Fibroblast of upper back skin (primary cell): ENCODE measurements at places on chromosomes 12 and 14.

DNA sequence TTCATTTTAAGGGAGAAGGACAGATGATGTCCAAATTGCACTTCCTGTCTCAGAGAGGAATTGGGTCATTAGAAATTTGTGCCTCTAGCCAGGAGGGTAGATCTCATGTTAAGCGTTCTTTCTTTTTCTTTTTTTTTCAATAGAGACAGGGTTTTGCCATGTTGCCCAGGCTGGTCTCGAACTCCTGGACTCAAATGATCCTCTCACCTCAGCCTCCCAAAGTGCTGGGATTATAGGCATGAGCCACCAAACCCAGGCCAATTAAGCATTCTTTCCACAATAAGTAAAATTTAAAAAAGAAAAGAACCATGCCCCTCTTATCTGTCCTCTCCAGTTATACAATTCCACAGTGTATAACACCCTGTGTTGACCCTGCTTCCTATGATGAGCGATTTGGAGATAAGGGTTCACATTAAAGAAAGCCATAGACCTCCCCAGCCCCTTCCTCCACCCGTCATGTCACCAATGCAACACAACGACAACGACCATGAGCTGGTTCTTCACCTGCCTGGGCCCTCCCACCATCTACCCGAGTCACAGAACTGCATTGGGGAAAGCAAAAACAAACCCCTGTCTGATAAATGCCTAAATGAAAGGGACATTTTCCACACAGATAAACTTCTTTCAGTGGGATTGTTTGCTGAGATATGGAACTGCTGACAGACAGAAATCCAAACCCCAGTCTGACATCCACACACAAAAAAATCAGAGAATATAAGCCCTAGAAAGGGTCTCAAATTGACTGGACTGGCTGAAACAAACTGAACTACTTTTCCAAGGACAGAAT lies 37.3 kb downstream of the SSH1 start:
- DNase-seq, result no peak

DNA sequence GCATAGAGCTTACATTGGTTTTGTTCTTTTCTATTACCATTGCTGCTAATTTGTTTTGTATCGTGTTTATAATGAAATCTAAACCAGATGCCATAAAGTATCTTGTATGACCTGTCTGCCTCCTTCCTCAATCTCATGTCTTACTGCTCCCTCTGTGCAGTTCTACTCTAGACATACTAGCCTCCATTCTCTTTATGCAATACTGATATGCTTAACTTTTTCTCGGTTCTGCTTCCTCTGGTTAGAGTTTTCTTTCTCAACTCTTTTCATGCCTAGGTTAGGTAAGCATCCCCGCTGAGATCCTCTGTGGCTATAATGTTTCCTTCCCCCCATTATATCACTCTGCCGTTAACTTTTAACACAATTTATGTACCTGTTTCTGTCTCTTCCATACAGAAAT lies 852.3 kb downstream of the TRHDE start:
- DNase-seq, result no peak

DNA sequence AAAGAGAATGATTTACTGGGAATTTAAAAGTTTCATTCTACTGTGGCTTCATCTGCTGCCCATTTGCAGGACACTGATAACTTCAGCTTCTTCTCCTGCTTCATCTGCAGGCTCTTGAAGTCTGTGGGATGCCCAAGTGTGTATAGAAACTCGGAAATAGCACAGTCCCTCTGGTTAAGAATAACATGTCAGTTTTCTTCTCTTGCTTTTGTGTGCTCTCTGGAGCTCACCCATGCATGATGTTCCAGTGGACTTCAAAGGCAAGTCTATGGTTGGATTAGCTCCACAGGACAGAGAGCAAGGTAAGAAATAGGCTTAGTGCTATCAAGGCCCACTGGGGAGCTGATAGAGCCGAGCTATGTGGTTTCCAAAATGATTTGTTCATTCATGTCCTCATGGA lies 13.7 kb downstream of the RMST start:
- DNase-seq, result no peak

DNA sequence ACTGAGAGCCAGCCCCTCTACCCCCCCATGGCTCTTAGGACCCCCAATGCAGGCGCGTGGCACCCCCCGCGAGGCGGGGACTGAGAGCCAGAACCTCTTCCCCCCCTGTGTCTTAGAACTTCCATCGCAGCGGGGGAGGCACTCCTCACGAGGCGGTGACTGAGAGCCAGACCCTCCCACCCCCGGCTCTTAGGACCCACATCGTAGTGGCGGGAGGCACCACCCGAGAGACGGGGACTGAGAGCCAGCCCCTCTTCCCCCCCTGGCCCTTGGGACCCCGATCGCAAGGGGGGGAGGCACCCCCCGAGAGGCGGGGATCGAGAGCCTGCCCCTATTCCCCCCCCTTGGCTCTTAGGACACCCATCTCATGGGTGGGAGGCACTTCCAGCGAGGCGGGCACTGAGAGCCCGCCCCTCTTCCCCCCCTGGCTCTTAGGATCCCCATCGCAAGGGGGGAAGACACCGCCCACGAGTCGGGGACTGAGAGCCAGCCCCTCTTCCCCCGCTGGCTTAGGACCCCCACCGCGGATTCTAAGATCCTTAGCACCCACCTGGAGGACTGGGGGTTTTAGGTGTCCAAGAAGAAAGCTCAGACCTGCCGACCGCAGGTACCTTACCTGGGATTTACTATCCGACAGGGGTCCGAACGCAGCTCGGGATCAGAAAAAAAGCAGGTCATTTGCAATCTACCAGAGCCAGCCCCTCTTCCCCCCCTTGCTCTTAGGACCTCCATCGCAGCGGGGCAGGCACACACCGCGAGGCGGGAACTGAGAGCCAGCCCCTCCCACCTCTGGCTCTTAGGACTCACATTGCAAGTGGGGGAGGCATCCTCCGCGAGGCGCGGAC lies 44.9 kb downstream of the DDX11 start:
- DNase-seq, result peak; percentile 18

- no peak for DNase-seq
Observed at GRCh38 chr12:109988903-109989302, 7.3 kb downstream of the GIT2 start.

DNA sequence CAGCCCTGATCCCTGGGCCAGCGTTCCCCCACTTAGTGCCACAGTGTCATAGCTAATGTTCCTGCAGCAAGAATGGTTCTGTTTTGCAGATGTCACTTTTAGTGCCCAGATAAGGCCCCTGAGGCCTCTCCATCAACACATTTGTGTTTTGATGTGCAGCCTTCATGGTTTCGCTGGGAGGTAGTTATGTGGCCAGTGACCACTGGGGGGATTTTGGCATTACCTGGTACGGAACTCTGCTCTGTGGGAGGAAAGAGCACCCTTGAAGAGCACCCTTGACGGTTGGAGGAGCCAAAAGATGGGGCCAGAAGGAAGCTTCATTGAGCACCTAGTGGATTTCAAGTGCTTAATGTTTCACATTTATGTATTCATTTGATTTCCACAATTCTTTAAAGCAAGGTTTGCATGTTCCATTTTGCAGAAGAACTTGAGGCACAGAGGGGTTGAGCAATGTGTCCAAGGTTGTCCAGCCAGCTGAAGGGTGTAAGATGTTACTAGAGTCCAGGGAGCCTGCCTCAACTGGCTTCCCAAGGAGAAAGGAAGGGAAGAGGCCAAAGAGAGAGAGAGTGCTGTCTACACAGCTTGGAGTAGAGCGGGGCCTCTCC lies 13.0 kb downstream of the SERPINA11 start:
- no peak for DNase-seq

DNA sequence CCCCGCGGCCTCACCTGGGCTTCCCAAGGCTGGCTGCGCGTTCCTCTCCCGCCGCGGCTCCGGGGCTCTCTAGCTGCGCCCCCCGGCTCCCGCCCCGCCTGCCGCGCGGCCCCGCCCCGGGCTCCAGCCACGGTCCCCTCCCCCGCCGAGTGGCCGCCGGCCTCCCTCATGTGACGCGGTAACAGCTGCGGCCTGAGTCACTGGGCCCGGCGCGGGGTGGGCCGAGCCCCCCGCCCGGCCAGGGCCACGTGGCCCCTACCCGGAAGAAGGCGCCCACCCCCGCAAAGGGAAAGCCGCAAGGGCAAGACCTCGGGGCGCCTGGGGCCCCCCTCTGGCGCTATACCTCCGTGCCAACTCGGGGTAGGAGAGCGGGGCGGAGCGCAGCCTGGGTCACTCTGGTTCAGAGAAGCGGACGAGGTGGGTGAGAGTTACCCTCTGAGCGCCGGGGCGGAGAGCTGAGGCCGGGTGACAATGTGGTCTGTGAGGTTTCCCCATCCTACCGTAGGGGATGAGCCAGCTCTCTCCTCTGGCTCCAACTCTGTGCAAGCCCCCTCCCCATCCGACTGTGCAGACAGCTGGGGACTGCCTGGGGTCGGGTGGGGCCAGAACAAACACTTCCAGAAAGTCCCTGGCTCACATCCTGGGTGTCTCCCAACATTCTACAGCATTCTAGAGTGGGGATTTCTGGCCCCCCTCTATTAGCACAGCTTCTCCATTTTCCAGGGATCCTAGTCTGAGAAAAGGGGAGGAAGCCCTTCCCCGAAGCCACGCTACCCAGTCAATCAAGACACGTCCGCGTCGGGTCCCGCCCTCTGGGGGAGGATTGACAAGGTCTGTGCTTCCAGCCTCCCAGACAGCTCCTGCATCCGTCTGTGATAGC lies at the start of gene CD63:
Gene CD63 (minus strand): TSS at position 71 of the 880 bp plus-strand sequence. CDS start 668 bp downstream, outside the sequence.
- DNase-seq, result peak; percentile 97

DNA sequence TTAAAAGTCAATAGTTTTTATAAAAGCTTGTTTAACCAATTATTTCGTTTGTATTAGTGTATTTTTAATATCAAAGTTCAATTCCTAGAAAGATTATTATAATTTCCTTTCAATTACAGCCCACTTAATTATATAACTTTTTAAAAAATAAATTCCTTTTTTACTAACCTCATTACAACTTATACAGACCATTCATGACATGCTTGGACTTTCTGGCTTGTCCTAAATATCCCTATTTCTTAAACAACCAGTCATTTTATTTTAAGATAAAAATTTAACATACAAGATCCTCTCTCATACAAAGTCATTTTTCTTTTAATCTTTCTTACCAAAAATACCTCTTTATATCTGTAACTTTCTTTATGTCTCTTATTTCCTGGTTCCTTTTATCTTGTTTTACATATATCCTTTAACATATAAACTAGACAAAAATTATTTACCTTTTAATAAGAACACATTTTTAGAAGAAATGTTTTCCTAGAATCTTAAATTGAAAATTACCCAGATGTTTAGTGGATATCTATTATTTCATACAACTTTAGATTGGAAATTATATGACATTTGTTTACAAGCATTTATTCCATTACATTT lies 10.4 kb upstream of the TMEM263 start:
- no peak for DNase-seq
